ENCODE measurements at places on chromosomes 4 and X.

DNA sequence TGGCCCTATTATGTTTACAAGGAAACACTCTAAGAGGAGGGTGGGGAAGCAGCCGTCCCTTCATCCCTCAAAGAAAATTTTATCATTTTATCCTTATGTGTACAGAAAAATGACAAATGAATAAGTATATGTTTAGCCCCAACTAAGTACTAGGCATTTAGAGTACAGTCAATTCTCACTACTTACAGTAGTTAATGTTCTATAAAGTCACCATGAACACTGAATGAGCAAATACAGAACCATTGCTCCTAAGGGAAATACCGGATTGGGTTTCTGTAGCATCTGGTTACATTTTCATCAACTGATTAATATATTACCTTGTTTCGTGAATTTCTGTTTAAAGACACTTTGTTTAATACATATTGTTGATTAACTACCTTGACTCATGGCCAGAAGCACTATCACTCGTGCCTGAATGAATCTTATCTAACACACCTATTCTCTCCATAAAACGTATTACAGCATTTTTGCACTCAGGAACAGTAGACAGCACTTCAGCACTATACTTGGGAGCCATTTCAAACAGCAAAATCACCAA lies 109.3 kb downstream of the ASB9 start:
- no peak for DNase-seq

GRCh38 chr4:16516796-16517439 lies 290.6 kb upstream of the TAPT1 start:
- no peak for DNase-seq

GRCh38 chrX:104347860-104348259 lies 93.1 kb upstream of the ESX1 start:
- no peak for DNase-seq

DNA sequence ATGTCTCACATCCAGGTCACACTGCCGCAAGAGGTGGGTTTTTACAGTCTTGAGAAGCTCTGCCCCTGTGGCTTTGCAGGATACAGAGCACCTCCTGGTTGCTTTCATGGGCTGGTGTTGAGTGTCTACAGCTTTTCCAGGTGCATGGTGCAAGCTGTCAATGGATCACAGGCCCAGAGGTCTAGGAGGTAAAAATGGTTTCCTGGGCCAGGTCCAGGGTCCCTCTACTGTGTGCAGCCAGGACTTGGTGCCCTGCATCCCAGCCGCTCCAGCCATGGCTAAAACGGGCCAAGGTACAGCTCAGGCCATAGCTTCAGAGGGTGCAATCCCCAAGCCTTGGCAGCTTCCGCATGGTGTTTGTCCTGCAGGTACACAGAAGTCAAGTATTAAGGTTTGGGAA lies 434.1 kb upstream of the GALNT7 start:
- DNase-seq = no peak

- no peak for DNase-seq
Observed at GRCh38 chrX:37613933-37614332, 42.5 kb downstream of the LANCL3 start.

DNA sequence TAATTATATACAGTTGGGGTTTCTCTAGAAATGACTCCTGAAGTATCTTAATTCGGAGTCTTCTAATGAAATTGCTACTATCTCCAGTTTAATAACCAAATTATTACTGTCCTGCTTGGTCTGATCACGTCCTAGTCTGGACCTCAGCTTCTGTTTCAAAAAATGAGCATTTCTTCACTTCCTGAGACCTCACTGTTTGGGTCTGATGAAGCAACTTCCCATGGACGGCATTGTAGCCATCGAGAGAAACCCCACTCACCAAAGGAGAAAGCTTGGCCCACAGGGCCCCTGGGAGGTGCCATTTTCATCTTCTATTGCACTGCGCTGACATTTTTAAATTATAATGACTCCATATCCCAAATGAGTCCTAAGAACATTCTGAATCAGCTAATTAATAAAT lies 178.0 kb downstream of the MGST2 start:
- no peak for DNase-seq

- DNase-seq = no peak
Observed at GRCh38 chr4:173531086-173531965, 1.3 kb upstream of the HAND2 start.

GRCh38 chrX:56600141-56600540 lies 36.7 kb downstream of the UBQLN2 start:
- no peak for DNase-seq

GRCh38 chrX:143683486-143683885 lies 37.1 kb downstream of the SPANXN2 start:
- no peak for DNase-seq

- DNase-seq = no peak
Observed at GRCh38 chr4:38924353-38924752, 56.7 kb downstream of the FAM114A1 start.

- no peak for DNase-seq
Observed at GRCh38 chrX:78019586-78020483, 50.4 kb upstream of the PGAM4 start.
